HT-29 (cell line): ENCODE measurements at places on chromosomes 13 and 19. TPM values are rescaled to one million over a fixed set of nuclear protein-coding genes. Genes with fewer than 3 reads are reported as not detected.

DNA sequence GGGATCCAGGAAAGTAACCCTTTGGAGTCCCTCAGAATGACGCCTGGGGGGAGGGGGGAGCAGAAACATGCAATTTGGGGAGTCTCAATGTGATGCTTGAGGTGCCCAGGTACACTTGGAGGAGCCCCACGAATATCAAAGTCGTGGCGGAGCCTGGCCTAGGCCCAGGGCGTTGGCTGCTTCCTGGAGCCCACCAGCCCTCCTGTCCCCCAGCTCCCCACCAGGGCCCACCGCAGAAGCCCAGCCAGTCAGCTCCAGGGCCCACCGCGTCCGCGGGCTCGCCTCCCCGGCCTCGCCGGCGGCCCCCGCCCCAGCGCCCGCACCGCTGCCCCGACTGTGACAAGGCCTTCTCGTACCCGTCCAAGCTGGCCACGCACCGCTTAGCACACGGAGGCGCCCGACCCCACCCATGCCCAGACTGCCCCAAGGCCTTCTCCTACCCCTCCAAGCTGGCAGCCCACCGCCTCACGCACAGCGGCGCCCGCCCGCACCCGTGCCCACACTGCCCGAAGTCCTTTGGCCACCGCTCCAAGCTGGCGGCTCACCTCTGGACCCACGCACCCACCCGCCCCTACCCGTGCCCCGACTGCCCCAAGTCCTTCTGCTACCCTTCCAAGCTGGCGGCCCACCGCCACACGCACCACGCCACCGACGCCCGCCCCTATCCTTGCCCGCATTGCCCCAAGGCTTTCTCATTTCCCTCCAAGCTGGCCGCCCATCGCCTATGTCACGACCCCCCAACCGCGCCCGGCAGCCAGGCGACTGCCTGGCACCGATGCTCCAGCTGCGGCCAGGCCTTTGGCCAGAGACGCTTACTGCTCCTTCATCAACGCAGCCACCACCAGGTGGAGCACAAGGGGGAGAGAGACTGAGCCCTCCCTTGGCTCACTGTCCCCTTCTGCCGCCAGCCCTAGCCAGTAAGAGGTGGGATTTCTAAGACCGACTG, 2.1 kb downstream of the ZNF575 start:
- DNase-seq: peak; percentile 60

GRCh38 chr13:68345963-68346531, 1115.9 kb upstream of the PCDH9 start:
- DNase-seq: no peak

DNA sequence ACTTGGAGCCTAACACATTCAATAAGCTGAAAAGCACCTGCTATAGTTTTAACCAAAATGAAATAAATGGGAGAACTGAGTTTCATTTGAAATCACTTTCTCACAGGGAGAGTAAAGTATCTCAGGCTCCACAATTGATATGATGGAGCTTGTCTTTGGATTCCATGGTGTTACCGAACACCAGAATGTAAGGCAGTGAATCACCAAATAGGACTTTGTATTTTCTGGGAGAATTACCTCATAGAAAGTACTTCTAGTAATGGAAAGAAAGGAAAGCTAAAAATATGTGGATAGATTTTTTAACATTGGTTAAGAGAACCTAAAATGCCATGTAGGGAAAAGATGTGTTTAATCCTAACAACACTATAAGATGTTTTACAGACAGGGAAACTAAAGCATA, 123.6 kb downstream of the NALCN start:
- DNase-seq: no peak

DNA sequence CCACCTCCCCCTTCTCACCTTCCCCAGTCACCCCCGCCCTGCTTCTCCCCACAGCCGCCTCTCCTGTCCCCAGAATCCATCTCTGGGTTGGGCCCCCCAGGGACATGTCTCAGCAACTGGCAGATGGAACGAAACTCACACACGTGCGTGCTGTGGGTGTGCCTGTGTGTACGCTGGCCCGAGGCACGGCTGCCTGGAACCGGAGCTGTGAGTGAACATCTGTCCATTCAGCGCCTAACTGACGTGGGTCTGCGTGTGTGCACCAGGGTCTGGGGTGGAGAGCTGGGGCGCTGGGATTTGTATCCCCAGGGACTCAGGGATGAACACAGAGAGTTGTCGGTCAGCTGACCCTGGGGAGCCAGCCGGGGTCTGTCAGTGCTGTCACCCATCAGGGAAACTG, 752 bp upstream of the HAS1 start:
- no peak for DNase-seq

DNA sequence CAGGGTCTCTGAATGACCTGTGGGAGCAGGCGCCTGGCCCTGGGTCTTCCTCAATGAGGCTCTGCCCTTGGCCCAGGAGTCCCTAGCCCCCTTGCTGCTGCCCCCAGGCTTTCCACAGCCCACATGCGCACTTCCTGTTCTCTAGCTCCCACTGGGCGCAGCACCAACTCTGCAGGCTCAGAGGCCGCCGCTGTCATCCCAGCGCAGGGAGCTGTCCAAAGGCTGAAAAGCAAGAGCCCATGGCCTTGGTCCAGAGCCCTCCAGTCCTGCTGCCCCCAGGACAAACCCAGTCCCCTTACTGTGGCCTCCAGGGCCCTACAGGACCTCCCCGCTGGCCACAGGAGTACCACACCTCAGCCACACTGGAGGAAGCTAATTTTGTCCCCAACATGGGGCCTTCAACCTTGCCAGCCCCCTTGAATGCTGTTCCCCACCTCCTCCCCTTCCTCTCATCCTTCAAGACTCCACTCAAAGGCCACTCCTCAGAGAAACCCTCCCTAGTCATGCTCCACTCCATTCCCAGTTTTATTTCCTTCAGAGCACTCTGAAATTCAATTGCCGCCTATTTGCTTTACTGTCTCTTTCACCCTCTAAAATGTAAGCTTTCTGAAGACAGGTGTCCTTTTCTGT, 8.0 kb upstream of the POU2F2 start:
- peak; percentile 74 for DNase-seq

- DNase-seq: no peak
Observed at GRCh38 chr13:62040078-62040477, 624.4 kb upstream of the PCDH20 start.

GRCh38 chr13:32889986-32890565, 126.1 kb upstream of the KL start:
- DNase-seq: peak; percentile 38

GRCh38 chr13:97295283-97296182, 73.4 kb downstream of the MBNL2 start:
- peak; percentile 74 for DNase-seq

- peak; percentile 83 for DNase-seq
Observed at GRCh38 chr19:2266183-2266993, 10.2 kb upstream of the JSRP1 start.

- DNase-seq: no peak
Observed at GRCh38 chr13:21033212-21033840, 28.1 kb downstream of the LATS2 start.

GRCh38 chr13:92097337-92097903, 699.0 kb downstream of the GPC5 start:
- no peak for DNase-seq

GRCh38 chr13:99624936-99625540, 123.8 kb downstream of the TM9SF2 start:
- DNase-seq: no peak

GRCh38 chr19:15235781-15236180, 3.5 kb upstream of the EPHX3 start:
- no peak for DNase-seq

DNA sequence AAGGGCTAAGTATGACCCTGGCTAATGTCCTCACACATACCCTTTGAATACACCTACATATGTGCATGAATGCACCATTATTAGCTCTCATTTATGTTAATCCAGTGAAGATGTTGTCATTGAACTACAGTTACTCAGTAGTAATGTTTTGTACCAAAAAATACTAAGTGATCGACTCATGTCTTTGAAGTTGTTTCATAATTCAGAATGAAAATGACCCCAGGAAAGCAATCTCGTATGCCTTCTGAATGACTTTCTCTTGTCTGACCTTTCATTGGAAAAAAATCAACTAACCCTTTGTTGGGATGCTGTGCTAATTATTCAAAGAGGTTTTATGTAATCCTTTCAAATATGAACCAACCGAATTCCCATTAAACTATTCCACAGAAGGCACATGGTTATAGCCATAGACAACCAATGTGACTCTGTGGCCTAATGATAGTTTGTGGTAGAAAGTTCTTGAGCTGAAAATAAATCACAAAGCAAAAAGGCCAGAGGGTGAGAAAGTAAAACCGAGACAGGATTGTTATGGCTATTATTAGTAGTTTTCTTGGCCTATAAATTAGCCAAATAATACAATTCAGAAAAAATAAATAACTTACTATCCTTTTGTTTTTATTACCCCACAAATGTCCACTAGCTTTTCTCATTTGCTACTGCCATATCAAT, 86.8 kb upstream of the STARD13 start:
- DNase-seq: no peak

DNA sequence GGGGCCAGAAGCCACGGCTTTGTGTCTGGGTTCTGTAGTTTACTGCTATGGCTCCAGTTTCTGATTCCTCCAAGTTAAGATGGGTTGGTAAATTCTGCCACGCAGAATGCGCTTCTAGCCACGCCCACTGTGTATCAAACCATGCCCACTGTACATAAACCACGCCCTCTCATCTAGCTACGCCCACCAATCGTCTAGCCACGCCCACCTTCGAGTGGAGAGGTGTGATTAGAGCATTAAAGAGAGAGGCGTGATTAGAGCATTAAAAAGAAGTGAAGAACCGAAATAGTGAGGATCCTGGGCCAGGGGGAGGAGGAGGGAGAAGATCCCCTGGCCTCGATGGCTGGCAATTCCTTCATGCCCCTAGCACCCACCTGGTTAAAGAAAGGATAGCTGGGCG, 43.7 kb upstream of the ADGRE5 start:
- peak; percentile 61 for DNase-seq

DNA sequence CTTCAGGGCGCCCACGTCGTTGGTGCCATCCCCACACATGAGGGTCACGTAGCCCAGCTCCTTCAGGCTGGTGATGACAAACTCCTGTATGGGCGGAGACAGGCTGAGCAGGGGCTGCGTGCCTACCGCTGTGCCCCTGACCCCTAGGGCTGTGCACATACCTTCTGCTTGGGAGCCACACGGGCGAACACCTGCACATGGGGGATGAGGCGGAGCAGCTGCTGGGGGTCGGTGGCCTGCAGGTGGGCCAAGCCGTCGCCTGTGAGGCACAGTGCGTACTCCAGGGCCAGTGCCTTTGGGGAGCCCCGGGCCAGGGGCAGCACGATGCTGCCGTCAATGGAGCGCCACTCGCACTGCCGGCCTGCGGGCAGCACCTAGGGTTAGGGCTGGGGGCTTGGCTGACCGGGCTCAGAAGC, 6.1 kb upstream of the GMIP start:
- no peak for DNase-seq

- DNase-seq: no peak
Observed at GRCh38 chr13:80244574-80244973, 96.4 kb downstream of the SPRY2 start.

GRCh38 chr13:109748677-109749076, 37.7 kb downstream of the IRS2 start:
- no peak for DNase-seq

DNA sequence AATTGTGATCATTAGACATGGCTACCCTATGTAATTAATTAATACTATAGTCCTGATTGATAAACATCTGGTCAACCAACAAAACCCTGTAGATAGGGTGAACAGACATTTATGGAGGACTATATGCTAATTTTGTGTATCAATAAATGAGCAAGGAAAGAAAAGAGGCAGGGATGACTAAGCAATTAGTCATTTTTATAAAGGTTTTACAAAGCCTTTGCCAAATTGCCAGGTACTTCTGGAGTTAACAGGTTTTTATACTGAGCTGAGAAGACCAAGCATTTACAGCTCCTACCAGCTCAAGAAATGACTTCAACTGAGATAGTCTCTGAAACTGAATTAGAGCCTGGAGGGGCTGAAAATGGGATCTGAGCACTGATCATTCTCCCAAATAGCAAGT, 186.8 kb upstream of the PRR20A start:
- DNase-seq: no peak

GRCh38 chr19:33071887-33072286, 7.2 kb upstream of the RHPN2 start:
- no peak for DNase-seq

GRCh38 chr13:23799945-23800344, 89.3 kb downstream of the MIPEP start:
- no peak for DNase-seq

GRCh38 chr19:34067861-34068271, 104.4 kb upstream of the LSM14A start:
- DNase-seq: no peak

GRCh38 chr19:6211632-6212402, 68.0 kb downstream of the MLLT1 start:
- no peak for DNase-seq

DNA sequence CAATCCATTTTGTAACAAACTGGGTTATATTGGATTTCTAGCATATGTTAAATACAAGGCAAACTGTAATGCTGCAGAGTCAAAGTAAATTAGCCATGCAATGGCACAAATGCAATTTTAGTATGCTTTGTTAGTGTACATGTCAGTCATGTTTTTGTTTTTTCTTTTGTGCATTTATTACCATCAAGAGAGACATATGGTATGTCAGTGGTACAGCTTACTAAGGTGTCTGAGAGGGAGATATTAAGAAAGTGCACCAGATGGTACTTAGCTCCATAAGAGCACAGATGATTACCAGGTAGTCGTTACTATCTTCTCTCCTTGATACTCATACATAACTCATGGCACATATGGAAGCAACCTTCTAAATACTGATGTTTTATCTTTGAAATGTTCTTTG, 550.3 kb downstream of the GPC5 start:
- no peak for DNase-seq

- DNase-seq: no peak
Observed at GRCh38 chr13:48319531-48320398, 16.2 kb downstream of the RB1 start.

DNA sequence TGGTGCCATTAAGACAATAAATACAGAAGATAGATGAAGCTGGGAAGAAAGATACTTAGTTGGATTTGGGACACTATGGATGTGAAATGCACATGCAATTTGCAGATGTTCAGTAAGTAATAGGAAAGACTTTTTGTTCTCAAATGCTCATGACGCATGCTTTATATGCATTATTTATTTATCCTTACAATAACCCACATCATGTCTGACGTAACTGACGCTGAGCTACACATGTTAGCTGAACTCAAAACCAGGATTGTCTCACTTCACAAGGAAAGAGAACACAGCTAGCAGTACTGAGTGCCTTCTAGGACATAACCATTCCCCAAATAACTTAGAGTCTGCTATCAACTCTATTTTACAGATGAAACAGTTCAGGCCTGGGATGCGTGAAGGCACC, 463.4 kb downstream of the FGF9 start:
- DNase-seq: no peak

C19orf38 gene
- 0.13 TPM in 1 of 2 replicates, not detected in the other for total RNA-seq

FFAR1 gene
- total RNA-seq: not detected in 2 replicates

TTC9B gene
- 0.94 TPM in 1 of 2 replicates, not detected in the other for total RNA-seq

PODNL1 gene
- 0.34 and 1.1 TPM in 2 replicates for total RNA-seq

SYT3 gene
- total RNA-seq: not detected in 2 replicates

PTGIR gene
- total RNA-seq: 0.26 TPM in 1 of 2 replicates, not detected in the other

SLC7A10 gene
- total RNA-seq: not detected in 2 replicates

NAT14 gene
- 28.9 and 34.9 TPM in 2 replicates for total RNA-seq

LYL1 gene
- 1.8 and 2.5 TPM in 2 replicates for total RNA-seq

CYP2B6 gene
- total RNA-seq: 2.1 and 2.5 TPM in 2 replicates

GIPC3 gene
- not detected in 2 replicates for total RNA-seq

FUT2 gene
- total RNA-seq: 14.3 and 21.0 TPM in 2 replicates

DCT gene
- not detected in 2 replicates for total RNA-seq

INAFM1 gene
- total RNA-seq: 20.2 and 22.0 TPM in 2 replicates

OLFM4 gene
- not detected in 2 replicates for total RNA-seq

FLT3 gene
- not detected in 2 replicates for total RNA-seq

ONECUT3 gene
- not detected in 2 replicates for total RNA-seq

KLC3 gene
- 0.05 and 0.64 TPM in 2 replicates for total RNA-seq

RPS19 gene
- 4,362 and 4,557 TPM in 2 replicates for total RNA-seq

MAP3K10 gene
- 9.7 and 15.2 TPM in 2 replicates for total RNA-seq
